ENCODE measurements at places on chromosomes 3 and 15.
A peak's percentile ranks its signal among the peaks of the same experiment; 100 is the strongest.

- DNase-seq: peak; percentile 74
Observed at GRCh38 chr3:43855674-43856299, 165.0 kb downstream of the ABHD5 start.

GRCh38 chr15:100777821-100778220 is 101.8 kb upstream of the ALDH1A3 start:
- no peak for DNase-seq

- peak; percentile 24 for DNase-seq
Observed at GRCh38 chr15:26453914-26454313, 319.0 kb downstream of the GABRB3 start.

- DNase-seq: no peak
Observed at GRCh38 chr3:195009616-195010015, 261.3 kb downstream of the XXYLT1 start.

DNA sequence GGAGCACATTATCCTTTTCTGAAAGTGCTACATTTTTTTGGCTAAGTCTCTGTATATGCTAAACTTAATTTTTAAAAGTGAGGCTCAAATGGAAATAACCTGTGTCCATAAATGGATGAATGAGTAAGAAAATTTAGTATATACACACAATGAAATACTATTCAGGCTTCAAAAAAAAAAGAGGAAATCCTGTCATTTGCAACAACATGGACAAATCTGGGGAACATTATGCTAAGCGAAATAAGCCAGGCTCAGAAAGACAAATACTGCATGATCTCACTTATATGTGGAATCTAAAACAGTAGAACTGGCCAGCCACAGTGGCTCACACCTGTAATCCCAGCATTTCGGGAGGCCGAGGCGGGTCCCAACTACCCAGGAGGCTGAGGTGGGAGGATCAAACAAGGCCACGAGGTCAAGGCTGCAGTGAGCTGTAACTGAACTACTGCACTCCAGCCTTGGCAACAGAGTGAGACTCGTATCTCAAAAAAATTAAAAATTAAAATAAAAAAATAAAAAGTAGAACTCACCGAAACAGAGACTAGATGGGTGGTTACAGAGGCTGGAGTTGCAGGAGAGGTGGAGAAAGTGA is 25.8 kb downstream of the CCDC12 start:
- DNase-seq: no peak

DNA sequence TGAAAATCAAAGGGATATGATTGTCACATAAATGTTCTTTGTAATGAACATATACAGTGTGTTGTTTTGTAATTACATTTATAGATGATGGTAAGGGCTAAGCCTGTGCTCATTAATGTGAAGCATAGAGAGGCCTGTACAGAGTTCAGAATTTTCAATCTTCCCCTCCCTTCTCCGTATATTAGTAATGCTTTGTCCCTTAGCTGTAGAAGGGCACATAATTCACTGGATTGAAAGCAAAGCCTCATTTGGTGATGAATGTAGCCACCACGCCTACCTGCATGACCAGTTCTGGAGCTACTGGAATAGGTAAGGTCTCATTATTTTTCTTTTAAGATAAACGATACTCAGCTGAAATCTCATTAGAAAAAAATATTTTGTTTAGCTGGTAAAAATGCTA is 130.2 kb downstream of the CDIN1 start:
- DNase-seq: no peak

DNA sequence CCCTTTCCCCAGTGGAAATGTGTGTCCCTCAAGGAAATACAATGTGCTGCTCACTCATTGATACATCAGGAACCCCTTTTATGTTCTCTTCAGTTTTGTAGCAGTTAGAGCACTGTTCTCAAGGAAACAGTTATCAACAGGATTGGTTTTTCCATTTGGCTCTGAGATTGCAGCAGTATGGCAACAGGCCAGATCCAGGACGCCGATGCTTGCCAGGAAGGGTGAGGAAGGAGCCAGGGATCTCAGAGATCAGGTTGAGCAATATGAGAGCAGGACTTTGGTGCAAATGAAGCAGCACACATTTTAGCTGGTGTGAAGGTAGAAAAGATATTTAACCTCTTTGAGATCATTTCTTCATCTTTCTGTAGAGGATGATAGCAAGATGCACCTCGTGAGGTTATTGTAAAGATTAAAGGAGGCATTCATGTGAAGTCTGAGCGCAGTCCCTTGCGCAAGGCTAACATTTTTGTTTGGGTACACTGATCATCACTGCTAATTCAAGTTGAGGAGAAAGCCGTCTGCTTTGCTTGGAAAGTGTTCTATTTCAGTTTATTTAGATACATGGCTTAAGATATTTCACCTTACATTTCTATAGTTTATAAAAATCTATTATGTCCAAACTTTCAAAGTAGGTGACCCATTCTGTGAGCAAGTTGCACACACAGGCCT is 68.5 kb downstream of the KCNH8 start:
- no peak for DNase-seq

DNA sequence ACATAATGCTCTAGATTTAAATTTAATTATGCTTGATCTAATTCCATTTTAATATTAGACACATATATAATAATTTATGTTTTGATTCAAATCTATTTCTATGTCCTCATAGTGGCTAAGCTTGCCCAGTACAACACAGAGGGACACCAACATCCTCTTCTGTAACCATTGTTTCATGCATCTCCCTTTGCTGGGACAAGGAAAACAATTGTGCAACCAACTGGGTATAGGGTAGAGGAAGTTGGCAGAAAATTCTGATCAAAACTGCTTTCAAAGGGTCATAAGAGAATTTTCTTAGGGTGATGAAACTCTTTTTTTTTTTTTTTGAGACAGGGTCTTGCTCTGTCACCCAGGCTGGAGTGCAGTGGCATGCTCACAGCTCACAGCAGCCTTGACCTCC is 121.4 kb upstream of the SGO1 start:
- DNase-seq: no peak

- DNase-seq: no peak
Observed at GRCh38 chr15:65211482-65211982, 259 bp upstream of the CILP start.

DNA sequence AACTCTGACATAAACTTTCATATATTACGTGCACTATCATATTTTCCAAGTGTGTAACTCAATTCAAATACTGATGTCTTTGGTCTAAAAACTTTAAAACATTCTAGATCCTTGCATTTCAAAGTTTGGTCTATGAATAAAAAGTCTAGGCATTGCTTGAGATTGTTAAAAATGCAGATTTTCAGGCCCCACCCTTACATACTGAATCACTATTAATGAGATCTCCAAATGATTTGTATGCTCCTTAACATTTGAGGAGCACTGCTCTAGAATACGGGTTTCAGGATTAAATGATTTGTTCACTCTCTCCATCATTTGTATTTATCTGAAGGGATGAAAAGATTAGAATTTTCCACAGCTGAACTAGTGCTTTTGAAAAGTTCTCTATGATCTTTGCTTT is 202.9 kb downstream of the KBTBD8 start:
- no peak for DNase-seq

DNA sequence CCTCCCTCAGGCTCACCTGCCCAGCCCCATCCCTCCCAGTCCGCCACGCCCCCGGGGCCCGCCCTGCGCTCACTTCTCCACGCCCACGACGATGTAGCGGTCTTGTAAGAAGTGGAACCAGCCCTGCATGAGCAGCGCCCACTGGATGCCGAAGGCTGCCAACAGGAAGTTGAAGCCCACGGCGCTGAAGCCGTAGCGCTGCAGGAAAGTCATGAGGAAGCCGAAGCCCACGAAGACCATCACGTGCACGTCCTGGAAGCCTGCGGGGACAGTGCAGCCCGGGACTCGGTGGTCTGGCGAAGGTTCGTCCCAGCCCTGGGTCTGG is 9.7 kb downstream of the RHCG start:
- DNase-seq: peak; percentile 67

DNA sequence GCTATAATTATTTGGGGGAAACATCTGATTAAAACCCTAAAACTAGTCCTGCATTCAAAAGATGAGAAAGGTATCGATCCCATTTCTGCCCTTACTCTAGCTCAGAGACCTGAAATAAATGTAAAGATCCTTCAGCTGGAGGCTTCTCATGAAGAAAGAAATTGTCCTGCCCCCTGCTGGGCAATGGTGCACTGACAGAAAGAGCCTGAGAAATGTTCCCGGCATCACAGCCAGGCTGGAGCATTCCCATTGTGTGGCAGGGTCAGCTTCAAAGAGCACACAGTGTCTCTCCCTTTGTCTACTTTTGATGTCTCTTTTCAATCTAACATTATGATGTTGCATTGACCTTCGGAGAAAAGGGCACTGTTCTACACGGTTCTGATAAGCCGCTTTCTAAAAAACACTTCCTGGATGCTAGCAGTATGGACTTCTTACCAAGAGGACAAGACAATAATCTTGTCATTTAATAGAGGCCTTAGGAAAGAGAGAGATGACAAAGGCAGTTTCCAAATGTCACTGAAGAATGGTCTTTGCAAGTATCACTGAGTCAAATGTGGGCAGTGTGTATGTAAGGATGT is 287.5 kb downstream of the MAGI1 start:
- DNase-seq: no peak

- DNase-seq: no peak
Observed at GRCh38 chr3:82736696-82737277, 975.3 kb upstream of the GBE1 start.

DNA sequence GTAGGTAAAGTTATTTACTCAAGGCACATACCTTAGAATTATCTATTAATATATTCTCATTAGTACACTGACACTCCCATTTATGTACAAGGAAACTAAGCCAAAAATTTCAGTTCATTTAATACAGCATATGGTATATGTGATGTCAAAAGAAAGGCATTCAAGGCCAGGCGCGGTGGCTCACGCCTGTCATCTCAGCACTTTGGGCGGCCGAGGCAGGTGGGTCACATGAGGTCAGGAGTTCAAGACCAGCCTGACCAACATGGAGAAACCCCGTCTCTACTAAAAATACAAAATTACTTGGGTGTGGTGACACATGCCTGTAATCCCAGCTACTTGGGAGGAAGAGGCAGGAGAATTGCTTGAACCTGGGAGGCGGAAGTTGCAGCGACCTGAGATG is 435.2 kb downstream of the GBE1 start:
- DNase-seq: no peak

DNA sequence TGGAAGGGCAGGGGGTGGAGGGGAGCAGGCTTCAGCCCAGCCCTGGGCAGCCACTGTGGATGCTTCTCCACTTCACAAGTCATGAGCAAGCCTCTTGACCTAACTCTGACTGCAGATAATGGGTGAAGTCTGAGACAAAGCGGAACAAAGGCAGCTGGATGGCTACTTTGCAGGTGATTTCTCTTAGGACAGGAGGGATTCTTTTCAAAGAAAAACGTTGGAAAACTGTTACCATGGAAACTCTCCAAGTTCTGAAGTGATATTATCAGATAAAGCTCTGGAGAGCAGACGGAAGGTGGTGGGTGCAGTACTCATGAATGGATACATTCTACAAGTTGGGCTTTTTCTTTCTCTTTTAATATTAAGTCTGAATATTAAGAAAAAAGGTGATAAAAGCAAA is 254.2 kb upstream of the SLCO3A1 start:
- DNase-seq: no peak

DNA sequence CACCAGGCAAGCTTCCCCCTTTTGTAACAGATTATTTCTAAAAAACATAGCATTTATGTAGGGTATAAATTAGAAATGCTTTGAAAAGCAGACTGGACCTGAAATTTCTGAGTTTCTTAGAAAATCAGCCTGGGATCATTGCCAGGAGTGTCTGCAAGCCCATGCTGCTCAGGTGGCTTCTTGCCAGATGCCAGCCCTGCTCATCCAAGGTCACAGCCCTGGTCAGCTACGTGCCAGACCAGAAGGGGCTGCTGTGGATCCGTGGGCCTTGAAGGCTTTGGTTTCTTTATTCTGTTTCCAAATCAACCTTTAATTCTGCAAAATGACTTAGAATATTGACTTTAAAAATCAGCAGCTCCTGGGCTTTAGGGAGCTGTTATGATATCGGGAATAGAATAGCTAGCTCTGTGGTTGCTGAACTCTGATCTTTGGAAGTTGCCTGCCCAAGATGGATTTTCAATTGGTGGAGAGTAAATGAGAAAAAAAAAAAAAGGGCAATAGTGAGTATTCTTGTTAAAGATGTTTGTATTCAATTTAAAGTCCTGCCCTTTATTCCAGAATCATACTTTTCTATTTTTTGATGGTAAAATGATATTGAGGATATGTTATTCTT is 370.1 kb upstream of the ONECUT1 start:
- DNase-seq: no peak

DNA sequence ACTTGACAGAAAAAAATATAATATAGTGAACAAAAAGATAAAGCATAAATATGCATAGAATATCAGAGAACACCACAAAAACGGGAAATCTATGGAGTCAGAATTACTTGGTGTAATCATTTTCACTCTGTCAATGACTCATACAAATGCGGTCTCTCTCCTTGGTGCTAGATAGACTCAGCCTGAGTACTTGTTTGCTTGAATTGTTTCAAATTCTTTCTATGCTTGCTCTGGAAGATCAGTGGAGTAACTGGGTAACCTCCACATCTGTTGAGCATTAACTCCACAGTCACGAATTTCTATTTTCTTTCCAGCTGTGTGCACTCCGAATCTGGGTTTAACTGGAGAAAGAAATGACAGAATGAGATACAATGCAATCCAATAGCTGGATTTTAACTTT is 760.4 kb downstream of the ZPLD1 start:
- DNase-seq: no peak

DNA sequence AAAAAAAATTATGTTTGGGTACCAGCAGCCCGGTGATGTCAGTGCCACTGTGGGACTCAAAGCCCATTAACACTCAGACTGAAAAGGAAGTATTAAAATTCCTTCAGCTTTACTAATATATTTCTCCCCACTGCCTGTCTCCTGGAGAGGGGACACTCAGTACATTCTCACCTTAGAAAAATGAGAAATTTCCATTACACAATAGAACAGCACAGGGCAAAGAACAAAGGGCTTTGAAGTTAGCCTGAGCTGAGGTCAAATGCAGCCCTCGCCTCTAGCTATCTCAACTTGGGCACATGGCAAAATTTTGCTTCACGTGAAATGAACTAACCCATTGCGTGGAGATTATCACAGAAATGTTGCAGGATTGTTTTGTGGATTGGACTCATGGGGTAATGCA is 80.8 kb downstream of the RARB start:
- no peak for DNase-seq

DNA sequence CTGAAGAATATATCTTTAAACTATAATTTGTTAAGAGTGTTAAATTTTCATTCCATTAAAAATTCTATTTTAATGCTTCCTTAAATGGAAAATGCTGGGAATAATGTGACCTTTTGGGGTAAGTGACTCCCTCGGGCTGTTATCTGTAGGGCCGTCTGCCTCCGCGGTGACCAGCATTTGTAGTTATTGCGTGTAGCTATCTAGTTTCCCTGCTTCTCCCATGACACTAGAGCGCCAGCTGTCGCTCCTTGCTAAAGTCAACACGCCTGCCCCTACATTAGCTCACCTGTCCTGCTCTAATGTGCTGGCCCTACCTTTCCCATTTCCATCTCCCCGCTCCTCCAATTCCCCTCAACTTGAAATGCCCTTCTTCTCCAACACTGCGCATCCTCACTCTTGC is 12.4 kb upstream of the CHRM5 start:
- no peak for DNase-seq

- DNase-seq: no peak
Observed at GRCh38 chr3:106068795-106069194, 200.0 kb upstream of the CBLB start.

GRCh38 chr3:30222441-30222840 is 384.0 kb upstream of the TGFBR2 start:
- DNase-seq: no peak

GRCh38 chr3:174202561-174202960 is 656.6 kb upstream of the NAALADL2 start:
- no peak for DNase-seq

All from T47D (cell line).